Karpas-422 (cell line): ENCODE measurements at places on chromosomes 16 and 17. TPM values are rescaled to one million over a fixed set of nuclear protein-coding genes. Genes with fewer than 3 reads are reported as not detected.

DNA sequence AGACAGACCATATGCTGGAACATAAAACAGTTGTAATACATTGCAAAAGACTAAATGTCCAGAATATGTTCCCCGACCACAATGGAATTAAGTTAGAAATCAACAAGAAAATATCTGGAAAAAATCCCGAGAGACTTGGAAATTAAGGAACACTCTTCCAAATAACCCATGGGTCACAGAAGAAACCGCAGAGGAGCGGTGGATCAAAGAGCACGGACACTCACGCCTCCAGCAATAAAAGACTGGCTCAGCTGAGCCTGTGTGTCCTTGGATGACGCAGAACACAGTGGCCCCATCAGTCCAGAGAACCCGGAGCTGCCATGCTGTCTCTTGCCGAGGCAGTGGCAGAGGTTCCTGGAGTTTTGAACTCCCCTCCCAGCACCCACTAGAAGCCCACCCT, 30.9 kb upstream of the FOXF1 start:
- DNase-seq, result no peak

GRCh38 chr16:87252269-87252970, 64.8 kb downstream of the C16orf95 start:
- DNase-seq, result no peak

DNA sequence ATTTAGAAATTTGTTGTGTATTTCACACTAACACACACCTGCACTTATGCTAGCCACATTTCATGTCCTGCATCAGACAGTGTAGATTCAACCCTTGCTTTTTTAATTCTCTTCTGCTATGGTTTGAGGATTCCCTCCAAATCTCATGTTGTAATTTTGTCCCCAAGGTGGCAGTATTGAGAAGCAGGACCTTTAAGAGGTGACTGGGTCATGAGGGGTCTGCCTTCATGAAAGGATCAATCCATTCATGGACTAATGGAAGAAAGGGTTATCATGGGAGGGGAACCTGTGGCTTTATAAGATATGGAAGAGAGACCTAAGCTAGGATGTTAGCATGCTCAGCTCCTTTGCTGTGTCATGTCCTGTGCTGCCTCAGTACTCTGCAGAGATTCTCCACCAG, 1032.2 kb downstream of the CDH11 start:
- DNase-seq, result peak; percentile 94

DNA sequence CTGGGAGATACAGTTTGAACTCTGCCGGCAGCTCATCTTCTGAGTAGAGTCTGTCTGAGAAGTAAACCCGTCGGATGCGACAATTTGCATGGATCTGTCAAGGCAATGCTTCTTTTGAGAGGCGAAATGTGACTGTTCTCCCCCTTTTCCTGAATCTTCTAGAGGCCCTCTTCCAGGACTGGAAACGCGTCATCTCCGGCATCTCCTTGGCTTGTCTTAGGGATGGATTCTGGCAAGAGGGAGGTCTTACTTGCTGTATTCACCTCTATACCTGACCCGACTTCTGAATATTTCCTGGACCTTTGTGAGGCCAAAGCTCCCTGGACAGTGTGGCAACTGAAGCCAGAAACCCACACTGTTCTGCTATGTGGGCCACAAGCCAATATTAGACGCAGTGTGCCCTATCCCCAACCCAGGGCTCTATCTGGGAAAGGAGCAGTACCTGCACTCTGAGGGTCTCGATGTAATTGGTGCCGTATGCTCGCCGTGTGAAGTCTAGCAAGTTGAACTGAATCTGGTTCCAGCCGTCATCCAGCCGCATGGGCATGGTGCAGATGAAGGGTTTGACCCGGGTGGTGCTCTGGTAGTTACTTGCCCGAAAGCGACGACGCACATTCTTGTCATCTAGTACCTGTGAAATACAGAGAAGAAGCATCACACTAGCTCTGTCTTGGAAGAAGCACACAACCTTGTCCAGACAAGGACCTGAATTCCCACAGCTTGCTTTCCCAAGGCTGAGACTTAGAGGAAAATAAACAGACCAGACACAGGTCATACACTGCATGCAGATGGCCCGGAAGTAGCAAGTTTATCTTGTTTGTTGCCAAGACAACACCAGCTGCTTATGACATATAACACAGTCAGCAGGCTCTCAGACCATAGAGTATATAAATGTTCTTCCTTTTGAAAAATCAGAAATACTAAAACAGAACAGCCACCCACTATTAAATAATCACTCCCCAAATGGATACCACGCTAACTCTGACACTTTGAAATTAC, 14.1 kb downstream of the CFAP20 start:
- DNase-seq, result no peak

DNA sequence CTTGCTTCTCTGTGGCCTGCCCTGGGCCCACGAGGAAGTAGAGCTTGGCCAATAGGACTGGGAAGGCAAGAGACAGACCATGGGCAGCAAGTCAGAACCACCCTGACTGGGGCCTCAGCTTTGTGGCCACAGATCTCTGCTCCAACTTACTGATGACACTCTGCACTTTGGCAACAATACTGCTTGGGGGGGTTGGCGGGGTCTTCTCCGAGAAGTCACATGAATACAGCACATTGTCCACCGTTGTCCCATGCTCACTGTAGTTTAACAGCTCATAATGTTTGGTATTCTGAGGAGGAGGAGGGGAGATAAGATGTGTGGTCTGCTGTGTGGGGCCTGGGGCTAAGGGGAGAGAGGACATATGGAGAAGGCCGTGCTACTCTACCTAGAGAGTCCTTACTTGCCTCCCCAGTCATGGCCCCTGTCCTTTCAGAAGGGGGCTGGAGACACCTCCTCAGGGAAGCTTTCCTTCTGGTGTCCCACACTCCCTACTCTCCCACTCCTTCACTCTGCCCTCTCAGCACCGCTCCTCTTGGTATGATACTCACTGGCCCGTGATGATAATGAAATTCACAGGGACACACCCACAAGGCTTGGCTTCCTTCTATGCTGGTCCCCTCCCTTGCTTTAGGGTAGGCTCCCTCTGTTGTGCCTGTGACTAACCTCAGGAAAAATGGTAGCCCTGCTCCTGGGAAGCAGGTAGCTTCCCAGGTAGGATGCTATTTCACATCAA, 4.0 kb upstream of the DHRS13 start:
- no peak for DNase-seq

ENKD1 gene
- total RNA-seq, result 8.4 and 26.8 TPM in 2 replicates

NHLRC4 gene
- 3.7 and 5.9 TPM in 2 replicates for total RNA-seq

CBX2 gene
- 4.8 and 8.4 TPM in 2 replicates for total RNA-seq
